Muscle of back (tissue), 13 donors: ENCODE measurements at places on chromosomes 16 and 17. TPM values are rescaled to one million over a fixed set of nuclear protein-coding genes. Genes with fewer than 3 reads are reported as not detected.

DNA sequence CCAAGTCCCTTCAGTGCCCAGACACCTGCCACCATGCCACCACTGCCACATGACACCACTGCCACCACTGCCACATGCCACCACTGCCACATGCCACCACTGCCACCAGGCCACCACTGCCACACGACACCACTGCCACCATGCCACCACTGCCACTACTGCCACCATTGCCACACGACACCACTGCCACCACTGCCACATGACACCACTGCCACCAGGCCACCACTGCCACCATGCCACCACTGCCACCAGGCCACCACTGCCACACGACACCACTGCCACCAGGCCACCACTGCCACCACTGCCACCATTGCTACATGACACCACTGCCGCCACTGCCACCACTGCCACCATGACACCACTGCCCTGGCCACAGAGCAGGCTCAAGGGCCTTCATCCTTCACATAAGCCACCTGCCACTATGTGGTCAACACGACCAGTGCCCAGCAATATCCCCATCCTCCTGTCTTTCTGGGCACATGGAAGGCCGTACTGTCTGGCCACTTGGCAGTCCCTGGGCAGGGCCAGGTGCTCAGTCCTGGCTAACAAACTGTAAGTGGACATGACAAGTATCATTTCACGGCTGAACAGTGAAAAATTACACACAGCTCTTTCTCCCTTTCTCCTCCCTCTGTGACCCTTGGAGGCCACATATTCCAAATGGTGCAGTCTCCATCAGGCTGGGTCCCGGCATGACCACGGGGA, 33.1 kb downstream of the ABR start:
- no peak for DNase-seq

- no peak for DNase-seq
Observed at GRCh38 chr16:495127-495748, 32.3 kb upstream of the CAPN15 start.

DNA sequence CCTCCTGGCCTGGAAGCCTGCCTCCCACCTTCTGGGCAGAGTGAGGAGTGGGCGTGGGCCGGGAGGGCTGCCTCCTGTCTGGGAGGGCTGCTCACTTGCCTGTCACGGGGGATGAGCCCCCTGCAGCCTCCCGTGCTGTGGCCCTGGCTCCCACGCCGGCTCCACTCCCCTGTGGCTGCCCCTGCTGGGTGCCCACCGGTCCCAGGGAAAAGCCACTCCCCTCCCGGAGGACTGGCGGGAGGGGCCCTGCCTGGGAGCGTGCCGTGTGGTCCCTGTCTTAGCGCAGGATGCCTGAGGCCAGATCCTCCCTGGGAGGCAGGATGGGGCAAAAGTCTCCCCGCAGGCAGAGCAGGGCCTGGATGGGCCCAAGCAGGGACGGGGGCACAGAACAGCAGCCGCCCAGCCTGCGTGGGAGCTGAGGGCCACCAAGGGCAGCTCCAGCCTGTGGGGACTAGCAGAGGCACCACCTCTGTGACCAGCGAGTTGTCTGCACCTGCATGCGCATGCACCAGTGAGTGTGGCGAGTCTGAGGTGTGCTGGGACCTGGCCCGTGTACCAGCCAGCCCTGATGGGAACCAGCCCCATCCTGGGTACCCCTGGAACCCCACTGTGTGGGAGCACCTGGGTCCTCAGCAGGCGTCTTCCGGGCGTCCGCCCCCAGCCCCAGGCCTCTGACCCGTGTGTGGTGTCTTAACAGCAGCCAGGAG, 339.9 kb downstream of the SEC14L1 start:
- DNase-seq = no peak

Gene PTX4
- 0.80 TPM for polyA plus RNA-seq

GRCh38 chr16:6558126-6558525, 774.5 kb upstream of the RBFOX1 start:
- DNase-seq = no peak
